ENCODE measurements at places on chromosomes 6 and 20.

- no peak for DNase-seq
Measured at GRCh38 chr6:149095842-149096241, 221.7 kb upstream of the TAB2 start.

GRCh38 chr6:2931970-2932748, 29.1 kb upstream of the SERPINB9 start:
- DNase-seq = peak; percentile 71

DNA sequence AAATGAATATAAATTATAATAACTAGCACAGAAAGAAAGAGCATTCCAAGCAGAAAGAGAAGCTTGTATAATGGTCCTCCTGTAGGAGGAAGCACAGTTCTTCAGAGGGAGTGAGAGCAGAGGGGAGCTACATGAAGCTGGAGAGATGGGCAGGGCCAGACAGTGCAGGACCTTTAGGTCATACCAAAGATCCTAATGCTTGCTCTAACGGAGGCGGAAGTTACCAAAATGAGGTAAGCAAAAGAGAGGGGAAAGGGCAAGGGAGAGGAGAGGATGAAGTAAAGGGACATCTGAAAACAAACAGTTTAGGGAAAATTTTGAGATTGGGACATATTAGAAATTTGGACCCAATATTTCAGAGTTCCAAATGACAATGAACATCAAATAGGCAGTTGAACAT, 50.2 kb downstream of the HBS1L start:
- no peak for DNase-seq

GRCh38 chr6:25793970-25794369, 37.9 kb downstream of the SLC17A1 start:
- no peak for DNase-seq

- DNase-seq = no peak
Measured at GRCh38 chr6:80728830-80729229, 622.4 kb downstream of the BCKDHB start.

GRCh38 chr20:48568520-48568919, 259.3 kb downstream of the PREX1 start:
- no peak for DNase-seq

GRCh38 chr6:148776321-148777308, 29.8 kb downstream of the UST start:
- DNase-seq = no peak

DNA sequence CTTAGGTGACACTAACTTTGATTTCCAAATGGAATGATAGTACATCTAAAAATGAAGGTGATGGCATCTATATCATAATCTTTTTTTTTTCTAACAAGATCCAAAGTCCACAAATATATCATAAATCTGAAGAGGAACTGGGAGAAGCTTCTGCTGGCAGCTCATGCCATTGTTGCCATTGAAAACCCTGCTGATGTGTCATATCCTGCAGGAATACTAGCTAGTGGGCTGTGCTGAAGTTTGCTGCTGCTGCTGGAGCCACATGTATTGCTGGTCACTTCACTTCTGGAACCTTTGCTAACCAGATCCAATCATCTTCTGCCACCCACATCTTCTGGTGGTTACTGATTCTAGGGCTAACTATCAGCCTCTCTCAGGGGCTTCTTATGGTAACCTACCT, 27.4 kb upstream of the KHDC1 start:
- DNase-seq = no peak

DNA sequence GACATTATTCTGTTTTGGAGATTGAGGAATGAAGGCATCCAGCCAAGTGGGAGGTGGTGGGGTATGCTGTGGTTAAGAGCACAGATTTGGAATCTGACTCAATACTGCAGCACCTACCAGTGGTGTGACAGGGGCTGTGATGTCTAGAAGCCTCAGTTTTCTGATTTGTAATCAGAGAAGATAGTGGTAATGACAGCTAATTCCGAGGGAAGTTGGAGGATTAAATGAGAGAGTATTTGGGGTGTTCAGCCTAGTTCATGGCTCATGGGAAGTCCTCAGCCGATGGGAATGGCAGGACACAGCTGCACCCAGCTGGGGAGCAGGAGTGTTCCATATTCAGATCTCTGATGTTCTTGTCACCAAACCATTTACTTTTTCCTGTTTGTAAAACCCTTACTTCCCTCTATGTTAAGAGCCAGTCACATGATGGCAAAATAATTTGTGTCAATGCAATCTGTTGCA, 9.3 kb downstream of the SLC9A8 start:
- no peak for DNase-seq

DNA sequence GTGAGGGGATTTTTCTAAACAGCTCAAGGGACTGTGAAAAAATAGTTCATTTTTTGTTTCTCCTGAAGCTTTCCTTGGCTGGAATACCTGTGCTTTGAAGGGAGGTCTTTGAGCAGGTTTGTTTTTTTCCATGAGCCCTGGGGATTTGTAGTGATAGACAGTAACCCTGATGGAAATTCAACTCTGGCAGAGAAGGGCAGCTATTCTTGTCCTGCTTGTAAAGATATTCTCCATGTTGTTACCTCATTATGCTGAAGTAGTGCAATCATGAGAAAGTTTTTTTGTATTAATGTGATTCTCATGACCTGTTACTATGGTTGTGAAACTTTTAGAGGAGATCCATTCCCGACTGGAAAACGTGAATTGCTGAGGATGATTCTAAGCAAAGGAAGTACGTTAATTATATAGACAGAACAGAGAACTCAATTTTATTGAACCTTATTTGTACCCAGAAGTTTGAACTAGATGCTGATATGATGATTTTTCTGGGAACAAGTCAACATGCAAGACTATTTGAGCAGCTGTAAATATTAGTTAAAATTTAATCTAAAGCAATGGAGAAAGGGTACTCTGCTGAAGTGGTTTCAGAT, 12.5 kb downstream of the UTRN start:
- no peak for DNase-seq

- DNase-seq = no peak
Measured at GRCh38 chr6:23790756-23791155, 335.3 kb upstream of the NRSN1 start.

DNA sequence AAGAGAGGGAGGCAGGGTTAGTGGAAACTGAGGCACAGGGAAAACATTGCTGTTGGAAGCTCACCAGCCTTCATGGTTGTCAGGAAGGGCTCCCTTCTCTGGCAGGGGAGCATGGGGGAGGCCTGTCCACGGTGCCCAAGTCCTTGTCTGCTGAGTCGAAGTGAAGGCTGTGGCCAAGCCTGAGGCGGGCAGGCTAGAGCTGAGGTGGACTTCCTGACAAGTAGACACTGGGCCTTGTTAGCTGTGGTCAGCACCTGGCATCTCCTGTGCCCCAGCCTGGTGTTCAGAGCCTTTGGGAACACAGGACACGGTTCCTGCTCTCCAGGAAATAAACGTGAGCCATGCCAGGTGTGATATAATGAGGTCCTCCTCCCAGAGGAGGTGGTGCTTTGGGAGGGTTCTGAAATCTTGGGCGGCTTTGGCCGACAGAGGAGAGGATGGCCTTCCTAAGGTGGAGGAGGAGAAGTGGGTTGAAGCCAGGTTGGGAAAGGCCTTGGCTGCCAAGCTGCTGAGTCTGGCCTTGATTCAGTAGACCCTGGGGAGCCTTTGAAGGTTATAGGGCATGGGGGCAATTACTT, 138.4 kb upstream of the RNF24 start:
- DNase-seq = no peak

DNA sequence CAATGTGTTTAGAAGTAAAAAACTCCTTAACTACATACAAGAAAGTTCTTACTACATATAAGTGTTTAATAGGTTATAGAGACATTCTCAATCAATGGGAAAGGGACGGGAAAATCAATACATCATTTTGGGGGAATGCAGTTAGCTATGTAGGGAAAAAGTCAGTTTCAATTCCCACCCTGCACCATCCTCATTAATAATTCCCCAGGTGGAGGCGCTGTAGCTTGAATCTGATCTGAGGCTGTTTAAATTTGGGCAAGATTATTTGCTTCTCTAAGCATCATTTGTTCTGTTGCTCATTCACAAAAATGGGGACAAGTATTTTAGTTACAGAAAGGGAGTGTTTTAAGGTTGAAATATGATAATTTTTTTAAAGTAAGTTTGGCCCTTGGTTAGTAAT, 19.1 kb downstream of the OLIG3 start:
- no peak for DNase-seq

- no peak for DNase-seq
Measured at GRCh38 chr6:51098791-51099190, 280.1 kb downstream of the TFAP2B start.

- no peak for DNase-seq
Measured at GRCh38 chr6:127641905-127642304, 64.9 kb downstream of the C6orf58 start.

- no peak for DNase-seq
Measured at GRCh38 chr6:166101819-166102419, 65.7 kb downstream of the TBXT start.

DNA sequence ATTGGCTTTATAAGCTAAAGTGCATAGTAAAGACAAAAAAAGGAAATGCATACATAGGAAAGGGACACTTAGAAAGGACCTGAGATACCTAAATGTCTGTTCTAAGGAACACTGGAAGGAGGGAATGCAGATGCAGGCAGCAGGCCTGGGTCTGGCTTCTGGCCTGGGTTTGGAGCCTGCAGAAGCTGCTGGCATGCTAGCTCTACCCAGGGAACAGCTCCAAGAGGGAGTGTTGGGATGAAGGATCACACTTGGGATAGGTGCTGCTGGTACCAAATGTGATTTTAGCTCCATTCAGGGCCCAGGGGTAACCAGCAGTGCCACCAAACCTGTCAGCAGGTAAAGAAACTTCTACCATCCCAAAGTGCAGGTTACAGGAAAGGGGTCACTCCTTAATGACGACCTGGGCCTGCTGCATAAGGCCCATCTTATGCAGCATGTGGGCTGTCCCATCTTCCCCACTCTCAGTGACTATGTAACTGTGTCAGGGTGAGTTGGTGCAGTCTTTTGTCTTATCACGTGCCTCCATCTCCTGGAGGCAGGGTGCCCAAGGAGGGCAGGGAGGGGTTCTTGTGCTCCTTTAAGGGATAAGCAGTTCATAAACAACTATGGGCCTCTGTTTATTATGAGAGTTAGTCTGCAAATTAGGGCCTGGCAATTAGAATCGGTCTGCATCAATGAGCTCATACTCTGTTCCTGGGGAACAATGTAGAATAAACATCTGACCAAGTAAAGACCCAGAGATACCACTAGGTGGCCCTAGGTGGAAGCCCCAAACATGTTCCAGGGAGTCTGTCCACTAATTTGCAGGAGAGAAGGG, 26.9 kb downstream of the DDX27 start:
- DNase-seq = no peak

DNA sequence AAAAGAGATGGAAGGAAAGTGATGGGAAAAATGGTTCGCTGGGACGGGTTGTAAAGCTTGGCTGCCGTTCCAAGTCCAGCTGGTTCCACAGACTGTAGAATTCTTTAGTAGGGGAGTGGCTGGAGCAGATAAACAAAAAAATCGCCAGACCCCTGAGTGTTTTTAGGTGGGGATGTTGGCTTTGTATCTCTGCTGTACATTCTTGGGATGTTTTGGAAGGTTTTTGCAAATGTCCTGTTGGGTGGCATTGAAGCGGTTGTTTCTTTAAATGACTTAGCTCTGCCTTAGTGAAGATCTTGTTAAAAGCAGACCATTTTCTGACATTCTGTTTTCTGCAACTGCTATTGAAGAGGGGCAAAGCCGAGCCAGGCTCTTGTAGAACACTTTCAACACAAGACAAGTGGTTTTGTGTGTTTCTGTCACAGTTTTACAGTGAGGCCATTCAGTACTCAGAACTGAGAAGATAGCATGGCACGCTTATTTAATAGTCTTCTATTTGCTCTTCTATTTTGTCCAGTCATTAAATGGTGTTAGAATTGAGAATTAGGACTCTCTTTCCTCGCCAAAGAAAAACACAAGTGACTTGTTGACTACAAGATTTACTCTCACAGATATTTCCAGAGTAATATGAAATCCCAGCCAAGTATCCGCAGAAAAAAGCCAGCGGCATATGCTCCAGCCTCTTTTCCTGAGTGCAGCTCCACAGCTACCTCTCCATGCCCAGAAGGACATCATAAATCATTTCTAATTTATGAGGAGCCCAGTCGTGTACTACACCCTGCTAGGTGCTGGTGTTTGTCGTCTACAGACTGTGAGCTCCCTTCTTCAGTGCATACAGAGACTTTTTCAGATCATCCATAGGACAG, 65.8 kb downstream of the PHACTR2 start:
- DNase-seq = no peak

- DNase-seq = no peak
Measured at GRCh38 chr6:6629402-6629801, 40.9 kb downstream of the LY86 start.

- DNase-seq = no peak
Measured at GRCh38 chr6:78192057-78192456, 539.2 kb downstream of the MEI4 start.

- no peak for DNase-seq
Measured at GRCh38 chr6:122098201-122098678, 301.2 kb upstream of the HSF2 start.

DNA sequence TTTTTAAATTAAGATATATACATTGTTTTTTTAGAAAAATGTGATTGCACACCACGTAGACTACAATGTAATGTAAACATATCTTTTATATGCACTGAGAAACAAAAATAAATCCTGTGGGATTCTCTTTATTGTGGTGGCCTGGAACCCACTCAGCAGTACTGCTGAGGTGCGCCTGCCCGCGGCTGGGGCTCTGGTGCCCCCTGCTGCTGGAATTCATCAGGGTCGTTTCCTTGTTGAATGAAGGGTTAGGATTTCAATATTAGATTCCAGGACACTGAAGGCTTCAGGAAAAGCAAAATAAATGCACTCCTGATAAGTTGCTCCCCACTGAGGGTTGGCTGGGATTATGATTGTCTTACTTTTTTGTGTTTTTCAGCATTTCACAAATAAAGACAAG, 175.8 kb upstream of the GGTLC1 start:
- DNase-seq = no peak

GRCh38 chr6:157597461-157598312, 216.7 kb downstream of the ZDHHC14 start:
- DNase-seq = peak; percentile 9

DNA sequence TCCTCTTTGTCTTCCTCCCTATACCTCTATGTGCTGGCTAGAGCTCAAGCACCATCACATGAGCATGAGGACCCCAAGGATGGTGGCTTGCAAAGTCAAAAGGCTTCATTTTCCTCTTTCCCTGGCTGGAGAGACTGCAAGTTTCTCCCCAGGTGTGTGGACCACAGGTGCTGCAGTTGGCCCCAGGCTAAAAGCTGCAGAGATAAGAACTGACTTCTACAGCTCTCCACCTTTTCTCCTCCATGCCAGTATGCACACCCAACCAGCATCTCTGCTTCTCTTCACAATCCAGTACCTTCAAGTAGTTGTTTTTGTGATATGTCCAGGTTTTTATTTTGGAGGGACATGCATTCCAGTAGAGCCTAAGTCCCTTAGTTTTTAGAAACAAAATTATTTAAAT, 29.1 kb downstream of the PRKN start:
- no peak for DNase-seq

GRCh38 chr20:52090035-52090434, 101.5 kb downstream of the ZFP64 start:
- no peak for DNase-seq

DNA sequence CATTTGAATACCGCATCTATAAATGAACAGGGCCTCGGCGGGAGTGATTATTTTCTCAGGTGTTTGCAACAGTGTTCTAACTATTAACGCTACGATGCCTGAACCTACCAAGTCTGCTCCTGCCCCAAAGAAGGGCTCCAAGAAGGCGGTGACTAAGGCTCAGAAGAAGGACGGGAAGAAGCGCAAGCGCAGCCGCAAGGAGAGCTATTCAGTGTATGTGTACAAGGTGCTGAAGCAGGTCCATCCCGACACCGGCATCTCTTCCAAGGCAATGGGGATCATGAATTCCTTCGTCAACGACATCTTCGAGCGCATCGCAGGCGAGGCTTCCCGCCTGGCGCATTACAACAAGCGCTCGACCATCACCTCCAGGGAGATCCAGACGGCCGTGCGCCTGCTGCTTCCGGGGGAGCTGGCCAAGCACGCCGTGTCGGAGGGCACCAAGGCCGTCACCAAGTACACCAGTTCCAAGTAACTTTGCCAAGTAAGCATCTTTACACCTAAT, 70.9 kb downstream of the HFE start:
- DNase-seq = peak; percentile 68
